T-cell (primary cell): ENCODE measurements at places on chromosomes 12 and 14. TPM values are rescaled to one million over a fixed set of nuclear protein-coding genes. Genes with fewer than 3 reads are reported as not detected.

The LRP1-AS gene
- total RNA-seq = not detected

DNA sequence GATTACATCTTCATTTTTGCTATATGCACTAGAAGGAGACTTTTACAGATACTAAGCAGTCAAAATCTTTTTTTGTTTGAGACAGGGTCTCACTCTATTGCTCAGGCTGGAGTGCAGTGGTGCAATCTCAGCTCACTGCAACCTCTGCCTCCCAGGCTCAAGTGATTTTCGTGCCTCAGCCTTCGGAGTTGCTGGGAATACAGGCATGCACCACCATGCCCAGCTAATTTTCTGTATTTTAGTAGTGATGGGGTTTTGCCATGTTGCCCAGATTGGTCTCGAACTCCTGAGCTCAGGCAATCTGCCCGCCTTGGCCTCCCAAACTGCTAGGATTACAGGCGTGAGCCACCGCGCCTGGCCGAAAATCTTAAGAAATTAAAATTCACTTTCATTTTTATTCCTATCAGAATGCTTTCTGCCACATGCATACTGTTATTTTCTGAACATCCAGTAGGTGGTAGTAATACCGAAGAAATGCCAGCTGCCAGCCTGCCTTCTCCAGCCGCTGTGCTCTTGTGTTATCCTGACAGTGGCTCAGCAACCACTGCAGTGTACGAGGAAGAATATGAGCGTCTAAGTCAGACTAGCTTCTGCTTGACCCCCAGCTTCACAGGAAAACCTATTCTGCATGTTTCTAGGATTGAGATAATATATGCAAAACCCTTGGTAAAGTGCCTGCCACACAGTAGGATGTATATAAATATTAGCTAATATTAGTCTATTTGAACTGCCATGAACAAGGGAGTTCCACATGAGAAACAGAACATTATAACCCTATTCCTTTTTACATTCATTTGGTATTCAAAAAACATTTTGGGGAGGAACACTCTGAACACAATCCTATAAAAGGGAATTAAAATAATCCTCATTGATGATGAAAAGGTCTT is 54.2 kb downstream of the RPAP3 start:
- peak; percentile 42 for DNase-seq

DNA sequence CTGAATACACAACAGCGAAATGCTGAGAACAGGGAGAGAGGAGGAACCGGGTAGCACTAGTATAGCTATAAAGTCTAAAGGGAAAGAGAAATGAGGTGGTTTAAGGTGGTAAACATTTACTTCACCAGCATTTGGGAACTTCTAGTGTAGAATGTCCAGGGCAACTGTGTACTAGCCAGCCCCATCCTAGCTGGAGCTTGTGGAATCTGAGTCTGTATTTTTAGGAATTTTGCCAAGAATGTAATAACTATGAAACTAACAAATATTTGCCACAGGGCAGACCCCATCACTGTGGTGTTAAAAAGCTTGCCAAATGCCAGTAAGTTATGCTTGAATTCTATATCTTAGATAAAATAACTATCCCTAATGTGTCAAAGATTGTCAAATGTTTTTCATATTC is 398.9 kb upstream of the MIS18BP1 start:
- DNase-seq = no peak

GRCh38 chr12:74293689-74294131 is 243.9 kb upstream of the ATXN7L3B start:
- no peak for DNase-seq

- no peak for DNase-seq
Measured at GRCh38 chr12:101963697-101964096, 86.3 kb downstream of the DRAM1 start.

DNA sequence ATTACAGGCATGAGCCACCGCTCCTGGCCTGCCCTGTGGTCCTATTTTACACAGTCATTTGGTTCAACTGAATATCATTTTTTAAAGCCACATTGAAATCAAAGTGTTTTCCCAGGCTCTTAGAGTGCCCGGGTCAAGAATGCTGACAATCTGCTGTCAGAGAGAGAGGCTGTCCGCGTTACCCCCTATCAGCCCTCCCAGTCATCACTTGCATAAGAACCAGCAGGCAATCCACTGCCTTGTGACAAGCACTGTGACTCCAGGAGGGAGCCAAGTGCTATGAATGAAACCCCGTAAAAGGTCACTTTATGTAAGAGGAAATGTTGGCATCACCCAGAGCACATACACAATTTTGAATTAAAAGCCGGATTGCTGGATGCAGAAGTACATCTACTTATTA is 13.5 kb downstream of the PHLDA1 start:
- no peak for DNase-seq
